Ecto neural progenitor cell (in vitro differentiated cells): ENCODE measurements at places on chromosomes 7 and 10.

GRCh38 chr7:125122173-125122572, 192.5 kb upstream of the POT1 start:
- no peak for DNase-seq

GRCh38 chr7:105246256-105246655, 142.5 kb downstream of the SRPK2 start:
- DNase-seq: no peak

- DNase-seq: peak; percentile 67
Observed at GRCh38 chr10:131310551-131311401, 745 bp downstream of the TCERG1L start.

GRCh38 chr10:77219046-77219445, 418.6 kb downstream of the KCNMA1 start:
- no peak for DNase-seq

DNA sequence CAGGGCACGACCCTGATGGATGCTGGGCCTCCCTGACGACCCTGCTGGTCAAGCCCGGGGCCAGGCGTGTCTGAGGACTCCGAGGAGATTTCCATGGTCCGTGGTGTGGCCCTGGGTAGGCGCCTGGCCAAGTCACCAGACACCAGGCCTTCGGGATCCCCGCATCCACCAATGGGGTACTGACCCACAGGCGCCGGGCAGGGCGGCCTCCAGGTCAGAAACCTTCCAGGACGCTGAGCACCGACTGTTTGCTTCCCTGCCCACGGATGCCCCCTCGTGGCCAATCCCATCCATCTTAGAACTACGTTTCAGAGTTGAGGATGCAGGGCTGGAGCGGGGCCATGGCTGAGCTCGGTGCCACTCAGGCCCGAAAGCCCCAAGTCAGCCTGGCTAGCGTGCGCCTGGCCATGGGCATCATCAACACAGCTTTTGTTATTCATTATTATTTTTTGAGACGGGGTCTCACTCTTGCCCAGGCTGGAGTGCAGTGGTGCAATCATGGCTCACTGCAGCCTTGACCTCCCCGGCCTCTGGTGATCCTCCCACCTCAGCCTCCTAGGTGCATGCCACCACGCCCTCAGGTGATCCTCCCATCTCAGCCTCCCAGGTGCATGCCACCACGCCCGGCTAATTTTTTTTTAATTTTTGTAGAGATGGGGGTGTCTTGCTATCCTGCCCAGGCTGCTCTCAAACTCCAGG, 7.1 kb upstream of the AMZ1 start:
- peak; percentile 84 for DNase-seq

GRCh38 chr7:157537056-157537455, 200.3 kb downstream of the DNAJB6 start:
- no peak for DNase-seq

DNA sequence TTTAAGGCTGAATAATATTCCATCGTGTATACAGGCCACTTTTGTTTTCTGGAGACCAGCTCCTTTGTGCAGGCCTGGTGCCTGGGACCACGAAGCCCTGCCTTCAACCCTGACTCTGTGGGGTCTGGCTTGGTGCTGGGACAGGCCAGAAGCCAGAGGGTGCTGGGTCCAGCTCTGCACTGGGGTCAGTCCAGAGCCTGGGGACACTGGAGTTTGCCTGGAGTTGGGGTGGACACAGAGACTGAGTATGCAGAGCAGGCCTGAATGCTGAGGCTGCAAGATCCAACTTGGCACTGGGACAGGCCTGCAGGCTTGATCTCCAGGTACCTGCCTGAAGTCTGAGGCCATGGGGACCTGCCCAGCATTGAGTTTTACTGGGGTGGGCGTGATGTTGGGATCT, 558.8 kb upstream of the CNTNAP2 start:
- DNase-seq: no peak

- no peak for DNase-seq
Observed at GRCh38 chr10:112195224-112195623, 11.7 kb upstream of the GPAM start.

DNA sequence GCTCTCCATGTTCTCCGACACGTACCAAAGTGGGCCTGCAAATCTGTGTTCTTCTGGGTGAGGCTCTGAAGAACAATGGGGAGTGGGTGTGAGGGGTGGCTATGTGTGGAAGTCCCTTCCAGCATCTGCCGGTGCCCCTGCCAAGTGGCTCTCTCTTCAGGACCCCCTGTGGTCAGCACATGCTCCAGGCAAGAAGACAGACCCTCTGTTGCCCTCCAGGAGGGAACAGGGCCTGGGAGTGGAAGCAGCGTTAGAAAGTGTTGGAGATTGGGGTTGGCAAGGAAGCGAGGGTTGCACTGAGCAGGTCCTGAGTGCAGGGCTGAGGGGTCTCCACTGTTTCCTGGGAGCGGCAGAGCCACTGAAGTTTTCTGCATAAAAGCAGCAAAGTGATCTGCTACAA, 60.5 kb downstream of the EMX2 start:
- no peak for DNase-seq

GRCh38 chr7:157676456-157677255, 339.9 kb downstream of the DNAJB6 start:
- DNase-seq: peak; percentile 26

DNA sequence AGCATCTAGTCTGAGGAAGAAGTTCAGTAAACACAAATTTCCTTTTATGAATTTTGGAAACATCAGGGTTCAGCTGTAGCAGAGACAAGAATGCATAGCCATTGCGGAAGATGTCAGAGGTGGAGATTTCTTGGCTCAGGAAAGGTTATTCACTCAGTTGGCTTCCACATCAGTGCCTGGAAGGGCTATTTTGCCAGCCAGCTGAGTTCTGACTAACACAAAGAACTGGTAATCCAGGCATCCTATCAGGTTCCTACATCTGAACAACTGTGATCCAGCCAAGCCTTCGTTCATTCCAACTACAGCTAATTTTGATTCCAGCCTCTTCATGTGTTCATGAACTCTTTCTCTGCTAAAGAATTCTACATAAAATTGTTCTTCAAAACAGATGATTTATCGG, 965.6 kb downstream of the XPNPEP1 start:
- no peak for DNase-seq
